ENCODE measurements at places on chromosomes 11 and 22.

GRCh38 chr11:17258670-17259069, 17.9 kb upstream of the NUCB2 start:
- no peak for DNase-seq

- DNase-seq, result no peak
Measured at GRCh38 chr22:45246060-45246985, 5.6 kb upstream of the KIAA0930 start.

- DNase-seq, result no peak
Measured at GRCh38 chr22:50257451-50258360, 3.8 kb downstream of the MAPK12 start.

GRCh38 chr11:70315716-70316115, 45.2 kb downstream of the PPFIA1 start:
- DNase-seq, result no peak

DNA sequence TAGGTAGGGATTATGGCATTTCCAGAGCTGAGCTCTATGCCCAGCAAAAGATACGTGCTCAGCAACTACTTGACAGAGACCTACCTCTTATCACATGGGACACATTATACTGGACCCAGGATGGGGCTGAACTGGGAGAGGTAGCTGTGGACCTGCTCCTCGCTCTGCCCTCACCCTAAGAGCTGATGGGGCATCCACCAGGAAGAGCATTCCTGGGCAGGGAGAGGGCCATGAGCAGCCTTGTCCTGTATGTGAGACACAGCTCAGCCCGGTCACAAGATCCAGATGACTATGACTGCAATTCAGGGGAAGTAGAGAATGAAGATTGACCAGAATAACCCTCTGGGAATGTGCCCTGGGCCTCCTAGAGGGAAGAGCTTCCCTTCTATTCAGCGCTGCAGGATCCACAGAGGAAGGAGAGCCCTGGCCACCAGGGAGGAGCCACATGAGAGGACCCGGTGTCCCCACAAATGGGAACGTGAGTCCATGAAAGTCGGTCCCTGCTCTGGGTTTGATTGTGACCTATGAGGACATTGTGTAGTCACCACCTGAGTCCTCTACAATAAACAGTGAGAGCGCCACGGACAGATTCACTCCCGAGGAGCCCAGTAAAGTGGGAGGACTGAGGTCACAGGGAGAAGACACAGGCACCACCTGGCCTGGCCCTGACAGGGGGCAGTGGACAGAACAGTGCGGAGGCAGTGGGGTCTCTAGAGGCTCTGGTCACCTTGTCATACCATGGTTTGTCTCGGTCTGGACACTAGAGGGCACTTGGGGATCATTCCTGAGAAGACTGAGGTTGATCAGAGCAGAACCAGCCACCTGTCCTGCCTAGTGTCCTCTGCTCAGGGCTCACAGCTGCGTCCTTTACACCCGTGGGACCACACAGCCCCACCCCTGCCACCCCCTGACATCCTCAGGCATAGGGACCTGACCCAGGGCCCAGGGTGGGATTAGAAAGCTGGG, 99.5 kb downstream of the ZNF280B start:
- DNase-seq, result no peak

Data from T-helper 2 cell treated with Interferon-gamma antibody and Interleukin-4, amounts not matched to agents 5 μg/mL and 100 μg/mL, for 36 hours (primary cell).